Endodermal cell (in vitro differentiated cells): ENCODE measurements at places on chromosomes 1 and 21. TPM values are rescaled to one million over a fixed set of nuclear protein-coding genes. Genes with fewer than 3 reads are reported as not detected.

GRCh38 chr1:89754518-89754917 is 66.3 kb upstream of the LRRC8D start:
- H3K4me1 ChIP-seq = peaks cover 17% of the 10 kb centered on the region
- H3K27ac ChIP-seq = no peak overlapping the region
- H3K27me3 ChIP-seq = no peaks in the 10 kb centered on the region
- no peak overlapping the region for H3K4me3 ChIP-seq
- no peak for DNase-seq
- H3K36me3 ChIP-seq = no peaks in the 10 kb centered on the region

DNA sequence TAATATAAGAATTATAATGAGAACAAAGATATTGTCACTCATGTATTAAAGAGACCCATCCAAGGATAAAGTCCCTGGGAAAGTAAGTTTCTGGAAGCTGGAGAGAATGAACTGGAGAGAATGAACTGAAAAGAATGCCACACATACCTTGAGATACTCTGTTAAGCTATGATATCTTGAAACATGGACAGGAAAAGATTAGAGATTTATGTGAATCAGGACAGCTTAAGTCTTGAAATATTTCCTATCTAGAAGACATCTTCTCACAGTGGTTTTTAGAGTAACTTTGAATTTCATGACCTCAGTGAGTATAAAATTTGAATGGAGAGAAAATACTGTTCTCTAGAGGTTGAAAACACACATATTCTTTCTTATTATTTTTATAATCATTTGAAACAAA is 201.3 kb upstream of the HMCN1 start:
- DNase-seq = no peak
- H3K4me1 ChIP-seq = no peaks in the 10 kb centered on the region
- H3K36me3 ChIP-seq = no peaks in the 10 kb centered on the region

DNA sequence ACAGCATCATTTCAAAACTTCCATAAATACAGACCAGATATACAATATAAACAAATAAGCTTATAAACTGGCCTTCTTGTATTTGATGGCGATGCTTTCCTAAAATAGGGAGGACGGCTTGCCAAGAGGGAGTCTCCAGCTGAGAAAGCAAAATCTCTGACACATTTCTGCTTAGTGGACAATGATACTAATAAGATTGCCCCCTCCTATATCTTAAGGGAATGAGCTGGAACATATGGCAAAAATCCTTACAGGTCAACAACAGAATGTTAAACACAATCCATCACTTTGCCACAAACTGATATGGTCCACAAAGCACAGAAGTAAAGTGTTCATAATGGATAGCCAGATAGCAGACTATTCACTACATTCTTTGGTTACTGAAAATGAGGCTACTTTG is 7.1 kb upstream of the GADD45A start:
- no peak overlapping the region for H3K4me3 ChIP-seq
- peaks cover 4% of the 10 kb centered on the region for H3K4me1 ChIP-seq
- H3K27me3 ChIP-seq = no peaks in the 10 kb centered on the region
- H3K36me3 ChIP-seq = no peaks in the 10 kb centered on the region
- DNase-seq = no peak

DNA sequence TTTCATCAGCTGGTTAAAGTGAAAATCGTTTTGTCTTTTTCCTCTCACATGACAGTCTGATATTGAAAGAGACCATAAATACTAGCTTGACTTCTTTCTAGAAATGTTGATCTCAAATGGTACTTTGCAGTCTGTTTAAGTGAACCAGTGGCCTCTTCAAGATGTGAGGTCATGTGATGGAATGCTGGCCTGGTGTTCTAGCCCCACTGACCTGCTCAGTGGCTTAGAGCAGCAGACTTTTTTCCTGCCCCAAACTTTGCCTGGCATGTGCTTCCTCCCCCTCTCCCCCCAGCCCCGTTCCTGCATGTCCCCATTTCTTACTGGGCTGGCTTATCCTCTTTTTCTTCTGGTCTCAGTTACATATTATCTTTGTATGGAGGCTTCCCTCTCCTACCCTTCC is 34.3 kb downstream of the ZYG11A start:
- H3K27ac ChIP-seq = no peak overlapping the region
- no peaks in the 10 kb centered on the region for H3K36me3 ChIP-seq
- H3K4me3 ChIP-seq = no peak overlapping the region
- H3K27me3 ChIP-seq = no peaks in the 10 kb centered on the region
- H3K4me1 ChIP-seq = no peaks in the 10 kb centered on the region
- DNase-seq = no peak

GRCh38 chr1:114077188-114077587 is 76.5 kb downstream of the SYT6 start:
- peaks cover 99% of the 10 kb centered on the region for H3K27me3 ChIP-seq
- H3K36me3 ChIP-seq = no peaks in the 10 kb centered on the region
- no peak for DNase-seq
- no peak overlapping the region for H3K27ac ChIP-seq
- H3K4me1 ChIP-seq = no peaks in the 10 kb centered on the region

- H3K4me1 ChIP-seq = no peaks in the 10 kb centered on the region
- H3K27ac ChIP-seq = no peak overlapping the region
- H3K36me3 ChIP-seq = no peaks in the 10 kb centered on the region
- DNase-seq = no peak
- no peaks in the 10 kb centered on the region for H3K27me3 ChIP-seq
These were observed 248.4 kb downstream of the SIPA1L2 start for GRCh38 chr1:232381394-232382100.

DNA sequence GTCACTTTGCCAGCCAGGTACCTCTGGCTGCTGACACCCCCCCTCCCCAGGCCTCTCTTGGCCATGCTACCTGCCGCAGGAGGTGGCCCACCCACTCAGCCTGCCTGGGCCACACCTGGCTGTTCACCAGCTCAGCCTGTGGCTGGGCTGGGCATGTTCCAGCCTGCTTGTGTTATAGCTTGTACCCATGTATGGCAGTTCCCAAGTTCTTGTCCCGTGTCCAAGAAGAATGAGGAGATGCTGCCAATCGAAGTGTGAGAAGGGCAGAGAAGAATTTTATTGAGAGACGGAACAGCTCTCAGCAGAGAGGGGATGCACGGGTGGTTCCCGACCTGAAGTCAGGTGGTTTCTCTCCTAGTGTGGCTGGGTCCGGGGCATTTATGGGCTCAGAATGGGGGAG is 3.9 kb upstream of the MMEL1 start:
- H3K4me1 ChIP-seq = no peaks in the 10 kb centered on the region
- no peaks in the 10 kb centered on the region for H3K27me3 ChIP-seq
- no peak overlapping the region for H3K27ac ChIP-seq
- H3K36me3 ChIP-seq = no peaks in the 10 kb centered on the region
- H3K4me3 ChIP-seq = no peak overlapping the region
- DNase-seq = no peak

DNA sequence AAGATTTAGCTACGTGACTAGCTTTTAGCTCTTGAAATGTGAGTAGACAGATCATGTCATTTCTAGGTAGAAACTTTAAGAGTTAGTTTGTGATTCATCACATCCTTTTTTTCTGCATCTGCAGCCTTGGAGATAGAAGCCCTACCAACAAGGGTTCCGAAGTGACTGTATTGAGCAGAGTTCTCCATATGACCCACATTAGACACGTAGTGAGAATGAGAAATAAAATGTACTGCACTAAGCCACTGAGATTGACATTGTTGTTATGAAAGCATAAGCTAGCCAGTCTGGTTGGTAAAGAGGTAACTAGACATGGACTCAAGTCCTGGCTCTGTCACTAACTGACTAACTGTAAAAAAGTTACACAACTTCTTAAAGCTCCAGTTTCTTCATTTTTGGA is 296.1 kb downstream of the PDE4B start:
- H3K4me1 ChIP-seq = no peaks in the 10 kb centered on the region
- H3K4me3 ChIP-seq = no peak overlapping the region
- H3K27ac ChIP-seq = no peak overlapping the region
- peaks cover 6% of the 10 kb centered on the region for H3K27me3 ChIP-seq
- H3K36me3 ChIP-seq = no peaks in the 10 kb centered on the region

- H3K36me3 ChIP-seq = no peaks in the 10 kb centered on the region
- no peaks in the 10 kb centered on the region for H3K27me3 ChIP-seq
- H3K27ac ChIP-seq = no peak overlapping the region
- no peak for DNase-seq
- peaks cover 2% of the 10 kb centered on the region for H3K4me1 ChIP-seq
These were observed 368.0 kb downstream of the HHAT start for GRCh38 chr1:210696709-210697108.

DNA sequence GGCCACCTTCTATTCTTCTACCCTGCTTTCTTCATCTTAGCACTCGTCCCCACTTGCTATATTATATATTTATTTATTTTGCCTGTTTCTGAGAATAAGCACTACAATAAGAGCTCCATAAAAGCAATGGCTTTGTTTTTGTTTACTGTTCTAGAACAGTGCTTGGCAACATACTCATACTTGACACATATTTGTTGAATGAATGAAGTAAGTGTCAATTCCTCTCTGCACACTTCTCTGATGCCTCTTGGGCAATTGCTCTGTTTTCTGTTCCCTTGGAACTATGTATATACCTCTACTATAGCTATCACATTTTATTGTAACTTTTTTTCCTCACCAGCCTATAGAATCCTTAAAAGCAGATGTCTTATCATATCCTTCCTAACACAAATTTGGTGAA is 7.5 kb upstream of the SLC19A2 start:
- H3K4me1 ChIP-seq = no peaks in the 10 kb centered on the region
- H3K27ac ChIP-seq = no peak overlapping the region
- H3K36me3 ChIP-seq = no peaks in the 10 kb centered on the region
- no peak overlapping the region for H3K4me3 ChIP-seq

GRCh38 chr1:241527146-241527545 is 5.0 kb upstream of the KMO start:
- no peak for DNase-seq
- H3K4me1 ChIP-seq = no peaks in the 10 kb centered on the region
- H3K27ac ChIP-seq = no peak overlapping the region
- peaks cover 13% of the 10 kb centered on the region for H3K27me3 ChIP-seq
- no peaks in the 10 kb centered on the region for H3K36me3 ChIP-seq
- H3K4me3 ChIP-seq = no peak overlapping the region

GRCh38 chr1:195733826-195734225 is 874.4 kb downstream of the KCNT2 start:
- DNase-seq = peak; percentile 70
- no peak overlapping the region for H3K4me3 ChIP-seq
- no peaks in the 10 kb centered on the region for H3K4me1 ChIP-seq
- no peak overlapping the region for H3K27ac ChIP-seq
- no peaks in the 10 kb centered on the region for H3K36me3 ChIP-seq

- H3K27me3 ChIP-seq = no peaks in the 10 kb centered on the region
- H3K4me1 ChIP-seq = no peaks in the 10 kb centered on the region
- DNase-seq = peak; percentile 41
- H3K36me3 ChIP-seq = no peaks in the 10 kb centered on the region
- no peak overlapping the region for H3K27ac ChIP-seq
These were observed 22.4 kb downstream of the SMYD2 start for GRCh38 chr1:214303141-214303930.

GRCh38 chr1:13820055-13820454 is 120.1 kb downstream of the PRDM2 start:
- H3K4me3 ChIP-seq = no peak overlapping the region
- DNase-seq = no peak
- H3K27me3 ChIP-seq = no peaks in the 10 kb centered on the region
- H3K4me1 ChIP-seq = no peaks in the 10 kb centered on the region
- H3K36me3 ChIP-seq = no peaks in the 10 kb centered on the region

- no peaks in the 10 kb centered on the region for H3K27me3 ChIP-seq
- peaks cover 4% of the 10 kb centered on the region for H3K36me3 ChIP-seq
- DNase-seq = peak; percentile 51
- no peak overlapping the region for H3K27ac ChIP-seq
- no peak overlapping the region for H3K4me3 ChIP-seq
These were observed 444.8 kb downstream of the KIF26B start for GRCh38 chr1:245599371-245600174.

DNA sequence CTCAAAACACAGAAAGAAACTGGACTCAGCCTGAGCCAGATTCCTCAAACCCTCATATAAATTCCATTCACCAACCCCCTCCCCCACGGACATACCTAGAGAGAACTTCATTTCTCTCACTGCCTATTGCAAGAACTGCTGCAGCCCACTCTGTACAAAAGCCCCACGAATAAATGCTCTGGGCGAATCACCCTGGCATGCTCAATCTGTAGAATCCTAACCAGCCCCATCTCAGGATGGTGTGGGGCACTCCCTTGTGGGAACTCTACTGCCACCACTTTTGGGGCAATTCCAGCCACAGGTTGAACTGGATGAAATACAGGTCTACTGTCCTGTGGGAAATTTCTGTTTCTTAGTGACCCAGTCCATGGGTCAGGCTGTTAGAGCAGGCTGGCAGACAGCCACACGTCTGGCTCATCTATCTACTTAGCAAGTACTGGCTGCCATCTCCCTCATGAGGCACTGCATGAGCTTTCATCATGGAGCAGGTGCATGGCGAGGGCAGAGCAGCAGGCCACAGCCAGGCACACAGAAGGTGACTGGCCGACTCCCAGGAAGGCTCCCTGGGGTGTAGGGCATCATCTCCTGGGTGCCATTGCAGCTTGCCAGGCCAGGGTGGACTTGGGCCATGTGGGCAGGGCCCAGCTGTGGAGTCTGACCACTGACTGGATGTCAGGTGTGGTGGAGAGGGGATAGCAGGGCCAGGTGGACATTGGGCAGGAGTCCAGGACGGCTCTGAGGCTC is 1.6 kb upstream of the C1orf35 start:
- peak; percentile 45 for DNase-seq
- no peak overlapping the region for H3K27ac ChIP-seq
- peaks cover 28% of the 10 kb centered on the region for H3K36me3 ChIP-seq

DNA sequence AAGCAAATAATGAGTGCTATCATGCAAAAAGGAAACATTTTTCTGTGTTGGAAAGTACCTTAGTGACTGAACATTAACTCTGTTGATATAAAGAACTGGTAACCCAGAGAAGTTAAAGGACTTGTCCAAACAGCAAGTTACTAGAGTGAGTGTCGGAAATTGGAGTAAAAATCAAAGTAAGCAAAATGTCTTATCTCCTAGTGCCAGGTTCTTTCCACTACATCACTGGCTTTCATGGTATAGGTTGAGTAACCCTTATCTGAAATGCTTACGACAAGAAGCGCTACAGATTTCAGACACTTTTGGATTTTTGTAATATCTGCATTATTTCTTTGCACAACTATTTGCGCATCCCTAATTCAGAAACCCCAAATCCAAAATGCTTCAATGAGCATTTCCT is 16.4 kb upstream of the RABIF start:
- H3K36me3 ChIP-seq = peaks cover 32% of the 10 kb centered on the region
- DNase-seq = no peak
- no peak overlapping the region for H3K4me3 ChIP-seq

DNA sequence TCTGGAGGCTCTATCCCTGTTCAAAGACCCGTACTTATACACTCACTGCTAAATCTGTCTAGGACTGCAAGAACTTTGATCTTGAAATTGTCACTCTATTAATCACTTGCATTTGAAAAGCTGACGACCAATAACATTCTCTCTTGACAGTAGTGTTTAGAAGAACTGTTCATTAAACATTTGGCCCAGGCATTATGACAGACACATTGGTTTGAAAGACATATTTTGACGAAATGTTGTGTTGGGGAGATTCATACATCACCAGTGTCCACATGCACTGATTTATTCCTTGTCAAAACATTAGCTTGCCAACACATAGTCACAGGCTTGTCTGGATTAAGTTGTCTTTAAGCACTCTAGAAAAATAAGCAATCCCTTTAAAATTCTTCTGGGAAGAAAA is 951.3 kb downstream of the ADGRL2 start:
- DNase-seq = no peak
- no peaks in the 10 kb centered on the region for H3K27me3 ChIP-seq
- no peak overlapping the region for H3K4me3 ChIP-seq
- no peak overlapping the region for H3K27ac ChIP-seq

The COL16A1 gene
- 7.3 and 9.9 TPM in 2 replicates for total RNA-seq

The FAM167B gene
- 1.1 and 1.3 TPM in 2 replicates for total RNA-seq

The TIE1 gene
- 0.70 and 0.99 TPM in 2 replicates for total RNA-seq

The LAMTOR5 gene
- 104 and 113 TPM in 2 replicates for total RNA-seq

The SPRR2A gene
- total RNA-seq = not detected in 3 replicates

The MYOC gene
- not detected in 2 replicates for total RNA-seq
